ENCODE measurements at places on chromosomes 4 and X. TPM values are rescaled to one million over a fixed set of nuclear protein-coding genes. Genes with fewer than 3 reads are reported as not detected.

The PGM2 gene
- 16.6 TPM for total RNA-seq

The CFI gene
- total RNA-seq, result 2.6 TPM

The PITX2 gene
- total RNA-seq, result 11.9 TPM

The SNCA gene
- total RNA-seq, result 49.7 TPM

The RBM41 gene
- total RNA-seq, result 19.5 TPM

The AREG gene
- total RNA-seq, result not detected

The DAPP1 gene
- not detected for total RNA-seq

The CCDC120 gene
- total RNA-seq, result 22.5 TPM

The CSAG1 gene
- 5.1 TPM for total RNA-seq

The CLDN34 gene
- total RNA-seq, result 0.64 TPM

The RCHY1 gene
- 40.7 TPM for total RNA-seq

The ZAR1 gene
- total RNA-seq, result not detected

The ELMOD2 gene
- total RNA-seq, result 31.7 TPM

The ASB9 gene
- total RNA-seq, result 2.8 TPM

The SATL1 gene
- 0.15 TPM for total RNA-seq

The TCP11X2 gene
- total RNA-seq, result 2.0 TPM
